ENCODE measurements at places on chromosomes 6 and 20.
A peak's percentile ranks its signal among the peaks of the same experiment; 100 is the strongest.

- DNase-seq, result no peak
Observed at GRCh38 chr6:116205281-116205680, 48.6 kb downstream of the TSPYL4 start.

DNA sequence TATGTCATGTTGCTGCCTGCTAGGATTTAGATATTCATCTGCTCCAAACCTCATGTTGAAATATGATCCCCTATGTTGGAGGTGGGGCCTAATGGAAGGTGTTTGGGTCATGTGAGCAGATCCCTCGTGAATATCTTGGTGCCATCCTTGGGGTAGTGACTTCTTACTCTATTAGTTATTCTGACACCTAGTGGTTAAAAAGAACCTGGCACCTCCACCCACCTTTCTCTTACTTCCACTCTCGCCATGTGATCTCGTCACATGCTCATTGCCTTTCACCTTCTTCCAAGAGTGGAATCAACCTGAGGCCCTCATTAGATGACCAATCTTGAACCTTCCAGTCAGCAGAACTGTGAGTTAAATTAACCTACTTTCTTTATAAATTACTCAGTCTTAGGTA is 549.4 kb upstream of the SYNCRIP start:
- no peak for DNase-seq

DNA sequence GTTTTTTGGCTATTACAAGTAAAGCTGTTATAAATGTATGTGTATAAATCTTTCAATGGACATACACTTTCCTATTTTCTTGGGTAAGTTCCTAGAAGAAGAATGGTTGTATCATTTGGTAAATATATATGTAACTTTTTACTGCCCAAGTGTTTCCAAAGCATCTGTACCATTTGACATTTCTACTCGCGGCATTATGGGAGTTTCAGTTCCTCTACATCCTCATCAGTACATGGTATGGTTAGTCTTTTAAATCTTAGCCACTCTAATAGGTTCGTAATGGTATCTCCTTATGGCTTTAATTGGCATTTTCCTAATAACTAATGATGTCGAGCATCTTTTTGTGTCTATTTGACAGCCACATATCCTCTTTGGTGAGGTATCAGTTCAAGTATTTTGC is 12.9 kb downstream of the SNPH start:
- no peak for DNase-seq

DNA sequence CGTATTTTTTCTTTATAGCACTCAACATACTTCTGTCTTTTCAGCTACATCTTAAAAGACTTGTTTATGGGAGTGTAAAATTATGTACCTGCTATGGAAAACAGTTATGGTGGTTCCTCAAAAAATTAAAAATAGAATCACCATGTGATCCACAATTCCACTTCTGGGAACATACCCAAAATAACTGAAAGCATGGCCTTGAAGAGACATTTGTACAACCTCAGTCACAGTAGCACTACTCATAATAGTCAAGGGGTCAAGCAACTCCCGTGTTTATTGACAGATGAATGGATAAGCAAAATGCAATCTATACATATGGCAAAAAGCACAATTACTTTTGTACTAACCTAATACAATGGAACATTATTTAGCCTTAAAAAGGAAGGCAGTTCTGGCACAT is 74.5 kb downstream of the METTL24 start:
- DNase-seq, result no peak

DNA sequence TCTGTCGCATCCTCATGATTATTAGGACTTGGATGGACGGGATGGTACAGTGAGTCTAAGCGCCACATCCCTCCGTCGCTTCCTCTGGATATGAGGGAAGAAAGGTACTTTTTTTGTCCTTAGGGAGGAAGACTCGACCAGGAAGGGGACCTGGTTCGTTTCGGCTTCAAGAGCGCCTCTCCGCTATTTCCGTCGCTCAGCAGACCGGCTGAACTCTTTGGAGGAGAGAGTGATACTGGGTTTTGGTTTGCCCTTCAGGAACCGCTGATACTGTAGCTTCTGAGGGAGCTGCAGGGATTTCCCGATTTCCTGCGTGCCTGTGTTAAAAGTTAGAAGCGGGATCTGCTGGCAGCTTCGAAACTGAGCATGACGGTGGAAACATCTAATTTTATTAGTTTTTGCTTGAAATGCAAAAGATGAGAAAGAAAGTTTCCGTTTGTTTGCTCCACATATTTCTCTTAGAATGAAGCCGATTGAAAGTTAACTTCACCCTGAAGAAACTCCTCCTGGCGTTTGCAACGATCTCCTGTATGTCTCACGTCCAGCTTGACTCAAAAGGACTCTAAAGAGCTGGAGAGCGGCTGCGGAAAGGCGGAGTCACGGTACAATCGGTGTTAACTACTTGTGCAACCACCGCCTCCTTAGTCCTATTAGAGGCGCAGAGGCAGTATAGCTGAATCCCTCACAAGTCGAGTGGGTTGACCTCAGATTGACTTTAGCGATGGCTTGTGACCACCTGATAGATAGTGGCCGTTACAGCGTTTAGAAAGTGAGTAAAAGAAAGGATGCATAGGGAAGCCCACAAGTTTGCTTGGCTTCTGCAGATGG is 129.4 kb downstream of the TRIM27 start:
- DNase-seq, result no peak

GRCh38 chr6:155174576-155175211 is 89.1 kb upstream of the CLDN20 start:
- peak; percentile 90 for DNase-seq

DNA sequence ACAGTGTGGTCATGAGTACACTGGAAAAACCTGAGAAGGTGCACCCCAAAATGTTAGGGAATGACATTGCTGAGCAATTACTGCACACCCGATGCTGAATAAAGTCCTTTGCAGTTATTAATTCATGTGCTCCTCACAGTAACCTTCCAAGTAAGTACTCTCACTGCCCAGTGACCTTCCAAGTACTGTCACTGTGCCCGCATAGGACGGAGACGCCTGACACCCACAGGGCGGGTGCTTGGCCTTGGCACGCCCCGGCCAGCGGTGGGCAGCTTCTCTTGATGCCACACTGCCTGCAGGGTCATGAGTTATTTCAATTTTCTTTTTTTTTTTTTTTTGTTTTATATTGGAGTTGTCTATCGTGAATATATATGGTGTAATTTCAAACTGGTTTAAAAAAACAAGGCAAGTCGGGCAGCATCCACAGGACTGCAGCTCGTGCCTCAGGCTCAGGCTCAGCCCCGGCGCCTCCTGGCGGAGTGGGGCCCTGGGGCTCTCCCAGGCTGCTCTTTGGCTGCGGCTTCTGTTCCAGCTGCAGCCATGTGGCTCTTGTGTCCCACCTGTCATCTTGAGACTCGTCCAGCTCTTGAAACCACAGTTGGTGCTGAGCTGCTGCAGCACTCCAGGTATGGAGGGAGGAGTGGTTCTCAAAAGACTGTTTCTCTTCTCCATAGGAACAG is 27.0 kb downstream of the PNLDC1 start:
- no peak for DNase-seq

DNA sequence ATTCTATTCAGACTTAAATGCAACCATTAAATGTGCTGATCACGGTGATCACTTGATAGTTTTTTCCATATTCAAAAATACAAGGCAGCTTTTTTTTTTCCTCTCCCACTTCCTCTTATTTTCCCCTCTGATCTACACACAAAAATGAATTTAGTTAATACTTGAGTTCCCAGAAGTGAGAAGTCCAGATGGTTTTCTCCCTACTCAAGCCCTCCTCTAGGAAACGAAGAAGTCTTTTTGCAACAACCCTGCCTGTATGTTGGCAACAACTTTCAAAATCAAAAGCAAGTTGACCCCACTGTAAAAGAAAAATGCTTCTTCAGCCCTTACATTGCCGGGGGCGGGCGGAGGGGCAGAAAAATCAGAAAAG is 24.3 kb downstream of the ARHGAP18 start:
- no peak for DNase-seq

DNA sequence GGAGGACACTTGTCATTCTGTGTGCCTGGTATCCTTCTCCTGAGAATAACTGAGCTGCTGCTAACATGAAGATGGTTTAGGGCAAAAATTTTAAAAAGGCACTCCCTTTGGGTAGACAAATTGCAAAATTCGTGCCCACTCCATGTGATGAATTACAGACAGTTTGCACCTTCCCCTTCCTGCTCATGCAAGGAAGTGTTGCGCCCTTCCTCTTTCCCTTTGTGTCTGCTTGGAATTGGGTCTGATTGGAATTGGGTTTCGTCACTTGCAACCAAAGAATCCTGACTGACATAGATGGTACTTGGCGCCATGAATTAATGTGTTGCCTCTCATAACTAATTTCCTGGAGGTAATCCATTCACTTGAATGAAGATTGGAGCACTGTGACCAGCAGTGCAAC is 62.3 kb upstream of the SHLD1 start:
- DNase-seq, result no peak

DNA sequence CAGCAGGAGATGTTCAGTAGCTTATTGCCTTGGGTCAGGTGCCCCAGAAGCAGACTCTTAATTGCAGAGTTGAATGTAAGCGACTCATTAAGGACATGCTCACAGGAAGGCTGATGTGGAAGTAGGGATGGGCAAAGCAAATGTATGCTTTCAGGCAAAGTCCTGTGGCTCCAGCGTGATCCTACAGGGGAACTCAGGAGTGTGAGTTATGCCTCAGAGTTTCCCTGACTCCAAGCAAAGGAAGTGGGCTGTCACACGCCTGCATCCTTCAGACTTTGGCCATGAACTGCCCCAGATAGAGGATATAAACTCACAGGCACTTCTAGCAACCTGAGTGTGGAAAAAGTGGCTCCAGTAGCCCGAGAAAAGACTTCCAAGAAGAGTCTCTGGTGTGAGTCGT is 64.9 kb upstream of the ZNF133 start:
- DNase-seq, result no peak

DNA sequence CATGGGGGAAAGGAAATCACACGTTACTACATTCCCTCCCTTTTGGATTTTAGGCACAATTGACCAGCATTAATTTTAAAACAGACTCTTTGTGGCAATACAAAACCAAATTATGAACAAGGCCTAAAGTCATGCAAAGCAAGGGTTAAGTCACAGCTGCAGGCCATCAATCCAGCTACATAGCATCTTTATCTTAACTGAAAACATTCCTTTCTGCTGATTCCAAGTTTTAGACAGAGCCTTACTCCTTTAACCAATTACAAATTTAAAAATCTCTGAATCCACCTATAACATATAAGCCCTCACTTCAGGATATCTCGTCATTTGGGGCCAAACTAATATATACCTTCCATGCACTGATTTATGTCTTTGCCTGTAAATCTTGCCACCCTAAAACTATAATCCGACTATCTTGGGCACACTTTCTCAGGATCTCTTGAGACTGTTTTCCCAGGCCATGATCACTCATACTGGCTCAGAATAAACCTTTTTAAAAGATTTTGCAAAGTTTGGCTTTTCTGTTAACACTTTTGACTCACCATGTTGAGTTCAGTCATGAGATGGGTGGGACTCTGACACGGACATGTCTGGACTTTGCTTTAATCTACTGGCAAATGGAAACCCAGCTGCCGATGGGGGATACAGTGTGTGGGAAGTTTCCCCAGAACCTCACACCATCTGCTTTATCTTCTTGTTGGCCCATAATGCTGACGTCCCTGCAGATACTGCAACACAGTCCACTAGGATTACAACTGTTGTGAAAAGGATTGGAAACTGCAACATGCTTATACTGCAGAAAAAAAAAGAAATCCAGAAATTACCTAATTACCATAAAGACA is 757.0 kb downstream of the PTPRT start:
- no peak for DNase-seq

- no peak for DNase-seq
Observed at GRCh38 chr20:39066471-39067242, 104.5 kb downstream of the DHX35 start.

GRCh38 chr6:35629876-35630378 is 58.8 kb downstream of the FKBP5 start:
- DNase-seq, result no peak

- peak; percentile 95 for DNase-seq
Observed at GRCh38 chr6:21999012-21999528, 297.8 kb downstream of the PRL start.

DNA sequence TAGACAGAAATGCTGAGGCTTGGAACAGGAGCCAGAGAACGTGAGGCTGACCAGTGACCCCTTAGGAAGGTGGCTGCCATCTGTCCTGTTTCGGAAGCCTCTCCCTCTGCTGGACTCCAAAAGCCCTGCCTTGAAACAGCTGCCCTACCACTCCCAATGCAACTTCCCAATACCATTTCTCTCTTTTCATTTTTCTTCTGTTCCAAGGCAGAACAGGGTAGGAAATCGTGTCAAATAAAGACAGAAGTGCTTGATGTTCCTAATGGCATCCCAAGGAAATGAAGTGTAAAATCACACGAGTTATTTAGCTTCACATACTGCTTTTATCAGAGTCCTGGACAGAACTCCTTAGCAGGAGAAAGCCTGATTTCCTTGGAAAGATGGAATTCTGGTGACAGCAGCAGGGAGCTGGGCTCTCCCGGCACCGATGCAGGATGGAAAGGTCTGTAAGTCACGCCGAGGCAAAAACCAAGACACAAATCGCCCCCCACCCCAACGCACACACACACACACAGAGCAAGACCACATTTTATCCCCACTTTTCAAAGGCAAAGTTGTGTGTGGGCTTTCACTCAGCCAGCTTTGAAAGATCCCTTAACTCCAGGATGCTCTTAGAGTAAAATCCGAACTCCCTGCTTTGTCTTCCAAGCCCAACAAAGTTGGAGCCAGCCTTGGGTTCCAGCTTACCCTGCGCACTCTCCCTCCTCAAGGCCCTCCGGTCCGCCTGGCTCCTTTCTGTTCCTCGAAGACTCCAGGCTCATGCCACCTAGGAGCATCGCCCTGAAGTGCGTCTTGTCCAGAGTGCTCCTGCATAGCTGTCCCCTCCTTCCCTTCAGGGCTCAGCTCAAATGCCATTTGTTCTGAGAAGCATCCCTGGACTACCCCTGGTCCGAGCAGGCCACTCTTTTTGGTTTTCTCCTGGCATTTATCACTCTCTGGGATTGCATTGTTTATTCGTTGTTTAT is 11.6 kb upstream of the STX16 start:
- DNase-seq, result no peak

DNA sequence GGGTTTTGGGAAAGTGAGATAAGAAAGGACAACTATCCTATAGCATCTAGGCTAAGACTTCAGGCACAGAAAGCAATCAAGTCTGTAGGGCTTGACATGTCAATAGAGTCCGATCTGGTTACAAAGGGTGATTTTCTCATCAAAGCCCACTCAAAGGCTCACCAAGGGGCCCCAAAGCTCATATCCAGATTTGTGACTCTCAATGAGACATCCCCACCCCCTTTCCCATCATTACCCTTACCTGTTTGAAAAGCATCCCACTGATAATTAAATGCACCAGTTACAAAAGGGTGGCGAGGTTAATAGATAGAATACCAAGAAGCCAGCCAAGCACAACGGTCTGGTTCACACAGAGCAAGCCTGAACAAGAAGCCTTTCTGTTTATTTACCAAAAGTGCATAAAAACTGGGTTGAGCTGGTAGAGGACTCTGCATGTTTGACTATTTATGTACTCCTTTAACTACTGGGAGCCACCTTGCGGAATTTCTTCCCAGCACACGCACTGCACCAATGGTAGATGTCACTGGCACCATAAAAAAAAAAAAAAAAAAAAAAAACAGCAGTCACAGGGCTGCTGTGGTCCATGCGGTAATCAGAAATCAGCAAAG is 6.1 kb downstream of the JAG1 start:
- DNase-seq, result no peak

Measured in NCI-H1694 treated with DMSO at 0.1 percent for 48 hours (cell line).